NCI-H1930 (cell line): ENCODE measurements at places on chromosomes 2 and 18.

DNA sequence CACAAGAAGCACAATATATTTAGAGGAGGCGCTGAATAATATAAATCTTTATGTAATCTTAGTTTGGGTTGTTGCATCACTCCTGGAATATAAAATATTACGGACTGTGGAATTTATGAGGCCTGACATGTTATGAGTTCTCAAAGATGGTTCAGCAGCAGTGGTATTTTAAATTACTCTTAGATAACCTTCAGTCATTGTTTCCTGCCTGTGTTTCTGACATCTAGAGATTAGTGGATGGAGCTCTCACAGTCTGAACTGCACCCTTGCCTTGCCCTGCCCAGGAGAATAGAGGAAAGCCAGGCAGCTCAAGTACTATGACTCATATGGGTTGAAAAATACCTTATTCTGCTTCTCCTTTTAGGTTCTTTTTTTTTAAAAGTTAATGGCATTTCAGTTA lies 70.0 kb downstream of the ACSL3 start:
- no peak for DNase-seq

- no peak for DNase-seq
Observed at GRCh38 chr2:159817283-159817682, 19.3 kb upstream of the CD302 start.

GRCh38 chr2:235716875-235717496 lies 223.1 kb downstream of the AGAP1 start:
- no peak for DNase-seq

DNA sequence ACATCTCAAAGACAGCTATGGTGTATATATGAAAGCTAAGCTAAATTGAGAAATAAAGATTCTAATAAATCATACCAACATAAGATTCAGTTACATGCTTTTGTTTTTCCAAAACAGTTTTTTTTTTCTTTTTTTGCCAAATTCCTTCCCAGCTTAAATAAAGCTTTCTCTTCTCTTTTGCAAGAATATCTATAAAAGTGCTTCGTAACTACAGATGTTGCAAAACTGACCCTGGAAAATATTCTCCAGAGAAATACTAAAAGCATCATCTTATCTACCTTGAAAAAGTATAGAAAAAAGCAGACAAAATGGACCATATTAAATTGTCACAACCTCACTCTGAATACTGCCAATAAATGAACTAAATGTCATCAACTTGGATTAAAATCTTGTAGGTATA lies 38.7 kb downstream of the FANCL start:
- no peak for DNase-seq

DNA sequence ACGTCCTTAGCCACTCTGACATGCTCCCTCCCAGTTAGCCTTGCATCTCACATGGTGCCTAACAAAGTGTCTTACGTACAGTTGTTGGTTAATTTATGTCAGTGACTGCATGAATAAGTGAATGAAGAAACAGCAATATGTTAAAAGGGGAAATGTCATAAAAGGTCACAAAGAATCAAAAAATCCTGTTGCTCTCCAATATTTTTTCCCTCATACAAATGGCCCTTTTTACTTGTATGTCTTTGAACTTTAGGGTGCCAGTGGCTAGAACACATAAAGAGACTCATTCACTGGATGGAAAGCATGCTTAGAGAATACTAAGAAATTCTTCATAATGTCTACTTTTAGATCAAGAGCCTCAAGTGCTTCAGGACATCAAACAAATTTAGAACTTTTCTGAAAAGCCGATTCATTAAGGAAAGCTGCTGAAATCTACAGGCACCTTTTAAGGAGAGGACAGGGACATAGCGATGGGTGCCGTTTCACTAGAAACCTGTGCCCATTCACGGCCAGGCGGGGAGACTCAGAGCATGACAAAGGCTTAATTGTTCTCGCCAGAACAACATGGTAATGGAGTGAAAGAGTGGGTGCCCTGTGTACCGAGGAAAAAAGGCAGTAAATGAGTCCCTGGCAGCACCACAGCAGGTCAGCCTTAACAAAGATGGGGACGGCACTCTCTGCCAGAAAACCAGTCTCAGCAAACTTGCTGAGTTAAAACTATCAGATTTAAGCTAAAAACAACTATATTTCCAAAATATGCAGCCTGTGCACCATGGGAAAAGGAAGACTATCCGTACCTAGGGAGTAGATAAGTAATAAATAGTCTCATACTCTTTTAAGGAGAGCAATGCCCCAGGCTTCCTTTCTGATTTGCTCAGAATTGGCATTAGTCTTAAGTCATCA lies 71.6 kb upstream of the SPTBN1 start:
- no peak for DNase-seq

DNA sequence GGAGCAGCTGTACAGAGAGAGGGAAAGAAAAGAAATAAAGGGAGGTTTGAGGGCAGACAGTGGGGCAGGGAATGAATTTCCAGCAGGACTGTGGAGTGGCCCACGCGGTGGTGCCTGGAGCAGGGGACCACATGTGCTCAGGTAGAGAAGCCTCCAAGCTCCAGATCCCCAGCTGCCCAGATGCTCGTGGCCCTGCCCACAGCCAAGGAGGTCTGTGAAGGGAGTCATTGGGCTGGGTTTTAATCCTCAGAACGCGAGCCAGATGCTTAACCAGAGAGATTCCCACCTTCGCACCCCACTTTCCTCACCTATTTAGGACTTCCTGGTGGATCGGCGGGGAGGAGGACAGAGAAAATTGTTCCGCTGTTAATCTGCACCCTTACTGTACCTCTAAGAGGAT lies 369.4 kb downstream of the PARD3B start:
- no peak for DNase-seq

GRCh38 chr2:3472966-3473365 lies 46.4 kb downstream of the ADI1 start:
- DNase-seq: no peak

DNA sequence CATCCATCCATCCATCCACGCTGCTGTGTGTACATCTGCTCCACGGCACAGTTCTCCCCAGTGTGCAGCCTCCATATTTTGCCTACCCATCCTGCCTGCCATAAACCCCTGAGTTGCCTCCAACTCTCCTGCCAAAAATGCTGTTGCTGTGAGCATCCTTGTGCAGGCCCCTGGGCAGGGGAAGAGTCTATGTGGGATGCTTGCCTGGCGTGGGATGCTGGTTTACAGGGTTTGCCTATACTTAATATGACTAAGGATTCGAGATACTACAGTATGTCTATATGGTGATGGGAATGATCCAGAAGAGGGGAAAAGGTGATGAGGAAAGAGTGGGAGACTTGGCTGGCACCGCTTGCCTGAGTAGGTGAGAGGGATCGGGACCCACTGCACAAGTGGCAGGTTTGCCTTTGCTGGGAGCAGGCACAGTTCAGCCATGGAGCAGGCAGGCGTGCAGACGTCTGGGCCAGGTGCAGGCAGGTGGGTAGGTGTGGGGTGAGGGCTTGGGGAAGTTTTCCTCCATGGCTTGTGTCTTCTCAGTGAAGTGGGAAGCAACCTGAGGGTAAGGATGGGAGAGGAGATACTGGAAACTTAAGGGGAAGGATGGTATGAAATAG lies 30.2 kb upstream of the FAHD2A start:
- no peak for DNase-seq

- no peak for DNase-seq
Observed at GRCh38 chr2:190431907-190432306, 23.8 kb downstream of the MFSD6 start.

DNA sequence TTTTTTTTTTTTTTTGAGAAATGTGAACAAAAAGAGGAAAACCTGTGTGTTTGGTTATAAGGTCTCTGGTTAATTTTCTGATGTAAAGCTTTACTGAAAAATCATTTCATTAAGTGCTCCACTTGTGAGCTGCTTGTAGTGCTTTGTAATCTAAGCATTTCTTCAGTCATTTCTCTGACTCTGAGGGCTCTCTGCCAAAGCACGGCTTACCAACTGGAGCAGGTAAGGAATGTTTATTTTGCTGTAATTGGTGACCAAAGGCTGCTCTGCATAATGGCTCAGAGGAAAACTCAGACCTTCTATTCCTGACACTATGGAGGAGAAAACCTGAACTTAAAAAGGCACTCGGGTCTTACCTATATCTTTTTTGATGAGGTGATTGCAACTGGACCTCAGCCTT lies 848.8 kb downstream of the MBD2 start:
- no peak for DNase-seq

DNA sequence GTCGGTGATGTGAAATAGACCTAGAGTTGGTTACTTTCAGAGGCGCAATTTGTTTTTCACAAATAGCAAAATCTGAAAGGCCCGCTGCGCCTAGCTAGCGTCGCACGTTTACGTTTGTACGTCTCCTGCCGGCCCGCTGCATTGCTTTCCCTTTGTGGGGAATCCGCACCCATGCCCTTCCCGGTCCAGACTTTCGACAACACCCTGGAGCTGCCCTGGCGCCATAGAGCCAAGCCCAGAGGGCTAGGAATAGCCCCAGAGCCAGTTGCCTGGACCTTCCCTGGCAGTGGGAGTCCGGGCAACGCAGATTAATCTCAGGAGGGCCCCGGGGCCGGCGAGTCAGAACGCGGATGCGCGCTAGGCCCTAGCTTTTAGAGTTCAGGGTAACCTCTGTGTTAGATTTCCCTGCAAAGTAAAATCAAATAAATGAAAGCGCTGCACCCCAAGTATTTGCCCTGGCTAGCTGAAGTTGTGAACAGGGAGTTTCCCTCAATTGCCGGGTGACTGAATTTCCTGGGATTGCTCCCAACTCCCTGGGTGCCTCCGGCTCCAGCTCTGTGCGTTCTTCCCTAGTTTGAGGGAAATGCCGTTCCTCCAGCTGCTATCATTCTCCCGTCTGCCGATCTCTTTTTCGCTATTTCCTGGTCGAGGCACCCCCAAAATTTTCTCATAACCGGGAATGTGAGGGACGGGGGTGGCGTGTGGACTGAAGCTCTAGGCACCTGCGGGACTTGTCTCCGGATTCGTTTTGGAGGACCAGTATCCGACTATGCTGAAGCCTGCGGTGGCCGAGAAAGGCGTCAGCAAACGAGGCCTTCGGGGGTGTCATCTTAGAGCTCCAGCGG lies 1.2 kb upstream of the EN1 start:
- no peak for DNase-seq

- no peak for DNase-seq
Observed at GRCh38 chr2:65804777-65805176, 372.4 kb upstream of the SPRED2 start.

GRCh38 chr2:203553784-203554183 lies 18.7 kb upstream of the RAPH1 start:
- DNase-seq: no peak

DNA sequence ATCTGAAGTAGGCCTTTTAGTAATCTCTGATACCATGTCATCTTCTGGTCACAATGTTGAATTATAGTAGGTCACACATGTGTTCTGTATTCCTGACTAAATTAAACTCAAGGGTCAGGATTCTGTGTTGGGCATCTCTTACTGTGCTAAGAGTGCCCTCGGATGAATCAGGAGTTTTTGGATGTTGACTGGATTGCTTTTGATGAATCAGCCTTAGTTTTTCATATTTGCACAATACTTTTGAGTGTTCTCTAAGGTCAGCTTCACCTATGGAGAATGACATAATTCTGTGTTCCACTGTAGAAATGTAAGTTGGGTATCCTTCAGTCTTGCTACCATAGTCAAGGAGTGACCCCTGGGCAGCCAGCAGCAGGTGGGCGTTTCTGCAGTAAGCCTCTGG lies 190.1 kb downstream of the PTPRM start:
- DNase-seq: no peak

- no peak for DNase-seq
Observed at GRCh38 chr2:128237911-128238697, 80.6 kb downstream of the HS6ST1 start.

GRCh38 chr18:30451981-30452380 lies 590.6 kb downstream of the DSC3 start:
- DNase-seq: no peak

DNA sequence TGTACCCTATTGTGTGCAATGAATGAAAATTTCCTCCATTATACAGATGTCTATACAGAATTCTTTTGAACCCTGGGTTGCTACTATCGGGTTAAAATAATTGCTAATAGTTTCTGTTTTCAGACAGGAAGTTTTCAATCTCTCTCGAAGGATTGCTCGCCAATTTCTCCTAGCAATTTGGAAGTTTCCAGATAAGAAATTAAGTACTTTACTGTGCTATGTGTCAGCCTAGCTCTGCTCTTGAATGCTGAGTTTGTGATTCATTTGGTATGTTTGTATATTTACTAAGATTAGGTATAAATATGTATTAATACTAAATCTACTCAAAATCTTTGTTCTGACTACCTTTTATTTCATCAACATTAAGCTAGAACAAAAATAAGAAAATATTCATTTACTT lies 74.6 kb upstream of the ARL5A start:
- DNase-seq: no peak

GRCh38 chr2:182077448-182078142 lies 91.9 kb downstream of the PPP1R1C start:
- DNase-seq: peak; percentile 37

- DNase-seq: no peak
Observed at GRCh38 chr2:42364658-42365057, 3.6 kb upstream of the COX7A2L start.

GRCh38 chr2:113831161-113831560 lies 58.7 kb upstream of the ACTR3 start:
- DNase-seq: no peak

- DNase-seq: no peak
Observed at GRCh38 chr2:128643221-128644065, 324.8 kb upstream of the HS6ST1 start.

DNA sequence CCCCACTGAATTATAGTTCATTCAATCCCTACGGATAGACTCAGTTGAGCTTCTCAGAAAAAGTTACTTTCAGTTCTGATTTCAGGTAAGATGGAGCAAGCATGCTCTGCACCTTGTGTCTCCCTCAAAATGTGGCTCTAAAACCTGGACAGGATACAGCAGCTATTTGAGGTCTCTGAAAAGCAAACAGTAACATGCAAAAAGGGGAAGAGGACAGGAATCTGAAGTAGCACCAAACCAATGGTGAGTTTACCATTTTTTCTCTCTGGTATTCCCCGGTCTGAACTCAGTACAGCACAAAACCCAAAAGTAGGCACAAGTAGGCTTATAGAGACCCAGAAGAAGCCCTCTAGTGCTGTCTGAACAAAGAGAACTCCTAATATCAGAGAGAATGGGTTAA lies 34.1 kb downstream of the LANCL1 start:
- no peak for DNase-seq

- DNase-seq: no peak
Observed at GRCh38 chr2:168289880-168290279, 42.5 kb upstream of the STK39 start.

DNA sequence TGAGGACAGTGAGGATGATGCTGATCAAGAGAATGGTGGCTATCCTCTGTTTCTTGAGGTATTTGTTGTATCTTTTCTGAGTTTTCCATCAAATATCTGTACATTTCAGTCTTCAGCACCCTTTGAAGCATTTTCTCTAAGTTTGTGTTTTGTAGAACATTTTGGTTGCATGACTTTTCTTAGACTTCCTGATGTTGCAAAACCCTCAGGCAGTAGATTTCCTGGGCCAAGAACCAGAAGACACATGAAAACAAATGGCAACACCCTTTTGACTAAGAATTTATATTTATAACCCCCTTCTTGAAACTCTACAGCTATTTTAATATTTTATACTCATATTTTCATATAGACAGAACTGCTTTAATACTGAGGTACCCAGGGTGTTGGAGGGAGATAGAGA lies 16.2 kb downstream of the HNMT start:
- no peak for DNase-seq
